SK-N-MC (cell line): ENCODE measurements at places on chromosomes 4 and X.

DNA sequence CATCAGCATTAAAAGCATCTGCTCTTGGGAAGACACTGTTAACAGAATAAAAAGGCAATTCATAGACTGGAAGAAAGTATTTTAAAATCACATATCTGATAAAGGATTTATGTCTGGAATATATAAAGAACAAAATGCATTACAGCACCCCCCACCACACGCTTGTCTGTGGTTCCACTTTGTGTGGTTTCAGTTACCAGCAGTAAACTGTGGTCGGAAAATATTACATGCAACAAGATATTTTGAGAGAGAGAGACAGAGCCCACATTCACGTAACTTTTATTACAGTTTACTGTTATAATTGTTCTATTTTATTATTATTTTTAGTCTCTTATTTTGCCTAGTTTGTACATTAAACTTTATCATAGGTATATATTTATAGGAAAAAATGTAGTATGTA, 21.2 kb upstream of the PDE6B start:
- DNase-seq = no peak

DNA sequence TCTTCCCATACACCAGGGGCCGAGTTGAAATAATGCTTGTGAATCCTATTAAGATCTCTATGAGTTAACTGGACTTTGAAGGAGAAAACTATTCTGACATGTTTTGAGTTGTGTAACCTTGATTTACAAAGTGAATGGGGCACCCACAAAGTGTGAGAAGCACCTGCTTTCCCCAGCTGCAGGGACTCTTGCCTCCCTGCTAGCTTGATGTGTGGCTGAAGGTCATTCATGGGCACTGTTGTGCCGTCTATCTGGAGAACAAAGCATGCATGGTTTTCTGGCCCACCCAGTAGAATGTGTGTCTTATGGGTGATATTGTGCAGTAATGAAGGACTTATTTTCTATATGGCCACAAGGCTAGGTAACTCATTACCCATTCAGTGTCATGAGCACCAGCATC, 53.1 kb downstream of the TSPAN7 start:
- DNase-seq = no peak

GRCh38 chr4:73817341-73817740, 19.1 kb upstream of the CXCL6 start:
- DNase-seq = no peak

DNA sequence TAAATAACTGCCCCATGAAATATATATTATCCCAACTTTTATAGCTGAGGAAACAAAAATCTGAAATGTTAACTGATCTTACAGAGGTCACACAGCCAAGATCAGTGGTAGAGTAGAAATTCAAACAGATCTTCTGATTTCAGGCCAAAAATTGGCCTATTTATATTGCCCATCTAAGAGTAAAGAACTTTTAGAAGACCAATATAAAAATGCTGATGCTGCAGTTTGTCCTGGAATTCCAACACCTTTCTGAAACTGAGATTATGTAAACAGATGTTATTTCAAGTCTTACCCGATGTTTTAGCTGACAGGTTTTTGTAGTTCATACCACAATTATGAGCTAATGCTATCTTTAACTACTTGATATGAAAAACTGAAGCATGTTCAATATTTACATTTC, 51.1 kb downstream of the SPANXN3 start:
- DNase-seq = no peak

DNA sequence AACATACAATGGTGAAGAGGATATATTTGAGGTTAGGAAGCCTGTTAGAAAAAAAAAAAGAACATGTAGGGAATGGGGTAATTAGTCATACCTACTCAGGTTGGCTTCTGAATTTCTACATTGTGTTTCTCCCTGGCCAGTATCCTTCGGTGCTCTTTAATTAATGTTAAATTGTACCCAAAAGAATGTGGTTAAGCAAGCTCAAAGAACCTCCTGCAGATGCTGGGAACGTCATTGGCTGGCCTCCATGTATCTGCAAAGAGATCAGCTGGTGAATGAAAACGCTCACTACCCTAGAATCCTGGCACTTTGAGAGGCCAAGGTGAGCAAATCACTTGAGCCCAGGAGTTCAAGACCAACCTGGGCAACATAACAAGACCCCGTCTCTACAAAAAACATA, 942.3 kb upstream of the PRKX start:
- no peak for DNase-seq

GRCh38 chr4:18167831-18168230, 146.3 kb upstream of the LCORL start:
- DNase-seq = no peak

DNA sequence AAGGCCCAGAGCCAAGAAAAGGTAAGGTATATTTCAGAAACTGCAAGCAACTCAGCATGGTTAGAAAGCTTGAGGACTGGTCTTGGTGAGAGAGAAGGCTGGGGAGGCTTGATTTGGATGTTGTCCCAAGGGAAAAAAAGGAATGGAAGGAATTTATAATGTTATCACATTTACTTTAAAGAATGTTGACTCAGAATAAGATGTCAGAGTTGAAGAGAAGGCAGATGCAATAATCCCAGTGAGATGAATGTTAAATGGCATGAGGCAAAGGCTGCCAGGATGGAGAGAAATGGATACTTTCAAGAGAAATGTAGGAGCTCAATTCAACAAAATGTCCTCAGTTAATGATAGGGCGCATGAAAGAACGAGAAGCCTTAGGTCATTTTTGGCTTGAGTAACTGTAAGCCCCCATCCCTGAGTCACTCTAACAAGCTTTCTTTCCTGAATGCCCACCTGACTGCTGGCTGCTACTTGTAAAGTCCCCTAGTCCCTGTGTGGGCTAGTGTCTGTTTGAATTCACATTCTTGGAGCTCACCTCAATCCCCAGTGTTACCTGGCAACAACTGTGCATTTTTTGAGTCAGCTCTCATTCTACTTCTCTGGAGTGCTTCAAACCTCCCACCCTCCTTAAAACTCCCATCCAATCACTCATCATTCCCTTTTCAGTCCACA, 103.0 kb upstream of the TAPT1 start:
- no peak for DNase-seq

GRCh38 chrX:338836-339400, 20.3 kb upstream of the GTPBP6 start:
- DNase-seq = no peak

DNA sequence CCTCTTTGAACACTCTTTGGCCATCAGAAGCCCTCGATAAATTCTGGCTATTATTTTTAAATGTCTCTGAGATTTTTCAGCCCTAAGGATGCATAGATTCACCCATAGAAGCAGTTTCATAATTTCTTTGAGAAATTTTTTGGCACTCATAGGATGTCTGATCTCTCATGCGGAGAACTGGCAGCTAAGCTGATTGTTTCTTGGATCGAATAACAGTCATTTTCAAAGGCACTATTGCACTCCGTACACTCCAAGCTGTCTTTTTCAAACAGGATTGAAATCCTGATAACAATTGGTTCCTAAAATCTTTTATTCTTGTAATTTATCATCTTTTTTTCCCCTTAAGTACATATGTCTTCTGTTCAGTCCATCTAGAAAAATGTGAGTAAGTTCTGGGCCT, 411.9 kb downstream of the SPOCK3 start:
- no peak for DNase-seq

GRCh38 chrX:150240643-150240970, 122.5 kb upstream of the MAMLD1 start:
- DNase-seq = no peak

DNA sequence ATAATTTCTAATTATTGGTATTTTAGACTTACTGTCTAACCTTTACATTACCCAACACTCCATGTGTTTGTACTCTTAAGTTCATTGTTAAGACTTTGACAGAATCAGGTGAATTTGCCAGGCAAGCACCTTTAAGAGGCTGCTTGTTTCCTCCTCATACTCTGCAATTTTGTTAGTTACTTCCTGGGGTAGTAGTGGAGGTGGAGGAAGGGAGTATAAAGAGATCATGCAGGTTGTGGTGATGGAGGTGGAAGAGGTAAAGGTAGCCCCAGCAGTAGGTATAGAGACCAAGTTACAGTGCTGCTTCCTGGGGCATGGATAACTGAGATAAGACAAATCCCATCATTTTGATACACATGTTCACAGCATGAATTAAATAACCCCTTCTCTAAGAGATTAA, 6.7 kb downstream of the WDR44 start:
- DNase-seq = no peak

DNA sequence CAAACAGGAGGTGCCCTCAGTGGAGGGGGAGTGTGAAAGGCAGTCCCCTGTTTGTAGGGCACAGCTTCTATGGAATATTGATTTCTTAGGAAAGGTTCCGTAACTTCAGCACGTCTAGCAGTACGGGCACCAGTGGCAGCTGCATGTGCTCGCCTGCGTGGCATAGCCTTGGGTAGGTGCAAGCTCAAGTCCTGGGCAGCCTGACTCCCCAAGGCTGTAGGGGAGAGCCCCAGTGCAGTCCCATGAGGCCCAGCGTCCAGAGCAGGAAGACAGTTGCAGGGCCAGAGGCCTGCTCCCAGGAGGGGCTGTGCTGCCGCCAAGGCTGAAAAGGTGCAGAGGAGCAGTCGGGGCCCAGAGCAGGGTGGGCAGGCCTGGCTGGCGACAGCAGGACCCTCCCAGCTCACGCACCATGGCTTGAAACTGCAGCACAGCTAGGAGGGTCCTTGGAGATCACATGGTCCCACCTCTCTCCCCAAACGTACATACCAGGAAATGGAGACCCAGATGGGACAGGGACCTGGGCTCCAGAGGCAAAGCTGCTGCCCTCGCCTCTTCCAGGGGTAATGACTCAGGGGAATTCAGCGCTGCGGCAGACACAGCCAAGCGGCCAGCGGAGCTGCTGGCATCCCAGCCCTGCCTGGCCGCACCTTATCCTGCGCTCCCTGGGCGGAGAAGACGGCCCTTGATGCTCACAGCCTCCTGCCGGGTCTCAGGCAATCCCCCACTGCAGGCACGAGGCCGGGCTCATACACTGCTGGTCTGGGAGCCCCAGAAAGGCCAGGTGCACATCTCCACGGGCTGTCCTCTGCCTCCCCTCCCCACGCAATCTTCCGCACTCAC, 6.0 kb upstream of the DUSP9 start:
- DNase-seq = no peak

DNA sequence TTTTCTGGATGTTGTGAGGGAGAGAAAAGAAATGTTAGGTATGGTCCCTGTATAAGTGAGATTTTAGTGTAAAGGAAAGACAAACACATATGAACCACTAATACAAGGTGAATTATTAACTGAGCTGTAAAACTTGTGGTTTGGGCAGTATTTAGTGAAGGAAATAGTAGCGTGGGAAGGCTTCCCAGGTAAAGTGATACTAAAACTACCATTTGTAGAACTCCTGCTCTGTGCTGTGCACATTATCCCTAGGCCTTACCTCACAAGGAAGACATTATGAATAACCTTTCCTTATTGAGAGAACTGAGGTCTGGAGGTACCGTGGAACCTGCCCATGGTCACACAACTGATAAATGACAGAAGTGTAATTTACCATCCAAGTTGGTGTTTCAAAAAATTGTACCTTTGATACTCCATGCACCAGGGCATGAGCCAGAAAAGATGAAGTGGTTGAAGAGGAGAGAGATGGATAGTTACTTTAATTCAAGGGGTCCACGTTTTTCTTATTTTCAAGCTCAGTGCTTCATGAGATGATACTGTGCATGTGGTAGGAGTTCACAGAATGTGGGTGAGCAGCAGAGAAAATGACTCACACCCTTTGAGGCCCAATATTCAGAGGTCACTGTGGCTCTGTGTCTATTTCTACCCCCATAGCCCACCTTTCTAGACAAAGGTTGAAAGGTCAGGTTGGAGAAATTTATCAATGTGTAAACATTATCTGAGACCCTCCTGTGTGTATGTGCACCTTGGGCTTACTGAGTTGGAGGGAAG, 2.6 kb upstream of the VSIG4 start:
- no peak for DNase-seq

- no peak for DNase-seq
Measured at GRCh38 chrX:133610056-133610455, 194.8 kb upstream of the GPC4 start.

- DNase-seq = no peak
Measured at GRCh38 chr4:10554121-10554520, 96.9 kb upstream of the ZNF518B start.

GRCh38 chrX:21658746-21659145, 616 bp upstream of the KLHL34 start:
- no peak for DNase-seq

DNA sequence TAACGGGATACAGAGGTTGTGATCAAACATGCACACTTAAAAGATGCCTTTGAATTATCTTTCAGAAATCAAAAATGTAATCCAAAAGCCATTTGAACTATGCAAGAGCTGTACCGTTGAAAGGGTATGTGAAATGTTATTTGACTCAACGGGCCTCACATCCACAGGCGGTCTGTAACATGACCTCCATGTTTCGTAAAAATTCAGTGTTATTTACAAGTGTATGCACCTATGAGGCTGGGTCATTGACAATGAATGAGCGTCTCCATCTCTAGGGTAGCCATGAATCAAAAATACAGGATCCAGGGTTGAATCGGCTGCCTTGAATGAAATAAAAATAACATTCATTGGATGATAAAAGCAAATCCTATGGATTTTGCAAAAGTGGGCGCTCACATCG, 100.1 kb downstream of the CRLF2 start:
- DNase-seq = no peak

DNA sequence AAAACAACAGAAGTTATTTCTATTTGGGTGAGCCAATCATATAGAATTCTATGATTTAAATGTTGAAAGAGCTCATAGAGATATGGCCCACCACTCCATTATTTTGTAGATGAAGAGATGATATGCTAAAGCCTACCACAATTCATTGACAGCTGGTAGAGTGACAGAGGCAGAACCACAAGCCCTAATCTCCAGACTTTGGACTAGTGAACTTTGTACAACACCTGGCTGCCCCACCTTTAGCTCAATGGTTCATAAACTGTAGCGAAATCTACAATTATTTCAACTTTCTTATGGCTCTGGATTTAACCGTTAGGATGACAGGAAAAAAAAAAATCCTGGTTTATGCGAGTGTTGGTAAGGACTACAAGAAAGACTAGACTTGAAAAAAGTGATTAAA, 50.9 kb downstream of the PRKG2 start:
- no peak for DNase-seq

DNA sequence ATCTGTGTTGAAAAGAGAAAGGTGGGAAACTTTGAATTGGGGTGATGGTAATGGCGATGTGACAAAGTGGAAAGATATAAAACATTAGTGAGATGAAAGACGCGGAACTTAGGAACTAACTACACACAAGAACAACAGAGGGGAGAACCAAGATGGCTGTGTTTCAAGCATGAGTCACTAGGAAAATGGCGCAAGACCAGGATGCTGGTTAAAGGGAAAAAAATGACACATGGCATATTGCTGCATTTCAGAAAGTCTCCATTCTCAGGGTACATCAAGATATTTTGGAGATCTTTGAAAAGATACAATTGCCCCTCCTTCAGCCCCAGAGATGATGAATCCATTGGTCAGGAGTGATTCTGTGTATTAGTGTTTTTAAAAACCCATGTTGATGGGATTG, 164.4 kb downstream of the FBXO8 start:
- no peak for DNase-seq

- DNase-seq = no peak
Measured at GRCh38 chr4:1043651-1044468, 32.4 kb downstream of the FGFRL1 start.

DNA sequence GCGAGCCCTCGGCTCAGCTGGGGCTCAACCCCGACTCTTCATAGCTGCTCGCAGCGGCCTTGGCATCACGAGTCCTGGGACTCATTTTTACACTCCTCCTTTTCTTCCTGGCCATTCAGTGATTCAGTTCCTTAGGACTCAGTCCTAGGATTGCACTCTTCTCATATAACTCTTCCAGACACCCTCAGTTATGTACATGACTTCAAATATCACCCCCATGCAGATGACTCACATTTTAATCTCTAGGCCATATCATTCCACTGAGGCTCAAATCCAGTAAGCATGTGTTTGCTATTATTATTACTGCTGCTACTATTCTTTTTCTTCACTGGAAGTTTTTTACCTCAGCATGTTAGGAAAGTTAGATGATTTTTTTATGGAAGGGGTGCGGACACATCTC, 14.4 kb downstream of the ITGB1BP2 start:
- no peak for DNase-seq
